ENCODE measurements at places on chromosomes 7 and 10. TPM values are rescaled to one million over a fixed set of nuclear protein-coding genes. Genes with fewer than 3 reads are reported as not detected.

SPDYE9 gene
- total RNA-seq: not detected

GPR146 gene
- total RNA-seq: 91.8 TPM

CYP51A1 gene
- 46.7 TPM for total RNA-seq

FAM25C gene
- not detected for total RNA-seq

MALRD1 gene
- 5.4 TPM for total RNA-seq

AKR1C8 gene
- total RNA-seq: not detected

SLK gene
- 74.7 TPM for total RNA-seq

PTF1A gene
- total RNA-seq: not detected

POLR2J2 gene
- total RNA-seq: 0.22 TPM

GSTK1 gene
- 168 TPM for total RNA-seq

C10orf53 gene
- not detected for total RNA-seq

VPS26A gene
- 39.9 TPM for total RNA-seq

SNX13 gene
- 77.6 TPM for total RNA-seq

SYT15B gene
- total RNA-seq: 7.5 TPM

ASIC3 gene
- 5.5 TPM for total RNA-seq

CRYGN gene
- 0.59 TPM for total RNA-seq

DNA sequence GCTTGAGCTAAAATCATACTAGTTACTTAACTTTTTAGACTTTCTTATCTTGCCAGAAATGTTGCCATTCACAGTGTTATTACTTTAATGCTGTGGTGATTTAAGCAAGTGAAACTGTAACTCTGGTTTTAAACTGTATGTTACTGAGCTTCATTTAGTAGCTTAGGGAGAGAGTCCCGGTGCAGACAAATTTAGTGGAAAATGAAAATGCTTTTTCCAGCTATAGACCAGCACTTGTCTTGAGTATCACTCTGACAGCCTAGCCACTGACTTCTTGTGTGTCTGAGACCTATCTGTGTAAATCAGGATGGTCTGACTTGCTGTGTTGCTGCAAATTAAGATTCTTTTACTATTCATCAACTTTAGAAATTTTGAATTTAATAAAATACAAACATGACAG lies 200.8 kb downstream of the CACNB2 start:
- DNase-seq: no peak

- DNase-seq: no peak
These were observed 223.1 kb downstream of the CUX1 start for GRCh38 chr7:102040569-102040968.

- DNase-seq: no peak
These were observed 63.9 kb upstream of the GSDME start for GRCh38 chr7:24821045-24821753.

GRCh38 chr7:2821842-2822507 lies 22.1 kb downstream of the GNA12 start:
- no peak for DNase-seq

- no peak for DNase-seq
These were observed 47.5 kb upstream of the DGKB start for GRCh38 chr7:14950013-14950412.

- DNase-seq: no peak
These were observed 168.2 kb downstream of the SND1 start for GRCh38 chr7:127819975-127820731.

GRCh38 chr7:108012499-108013430 lies 9.8 kb upstream of the LAMB1 start:
- no peak for DNase-seq

DNA sequence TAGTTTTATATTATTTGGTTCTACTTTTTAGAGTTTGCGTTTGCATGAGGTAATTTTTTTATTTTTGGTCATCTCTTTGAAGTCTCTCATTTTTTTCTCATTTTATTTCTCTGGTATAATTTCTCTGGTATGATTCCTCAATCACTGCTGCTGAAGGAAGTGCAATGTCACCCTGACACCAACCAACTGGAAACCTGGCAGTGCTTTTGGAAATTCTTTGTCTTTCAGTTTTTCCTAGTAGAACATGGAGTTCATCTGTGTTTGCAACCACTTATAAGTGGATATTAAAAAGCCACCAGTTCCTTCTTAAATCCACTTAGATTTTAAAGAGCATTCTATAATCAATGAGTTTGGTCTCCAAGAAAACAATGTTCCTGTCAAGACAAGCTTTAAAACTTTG lies 291.8 kb downstream of the PRKG1 start:
- DNase-seq: no peak

DNA sequence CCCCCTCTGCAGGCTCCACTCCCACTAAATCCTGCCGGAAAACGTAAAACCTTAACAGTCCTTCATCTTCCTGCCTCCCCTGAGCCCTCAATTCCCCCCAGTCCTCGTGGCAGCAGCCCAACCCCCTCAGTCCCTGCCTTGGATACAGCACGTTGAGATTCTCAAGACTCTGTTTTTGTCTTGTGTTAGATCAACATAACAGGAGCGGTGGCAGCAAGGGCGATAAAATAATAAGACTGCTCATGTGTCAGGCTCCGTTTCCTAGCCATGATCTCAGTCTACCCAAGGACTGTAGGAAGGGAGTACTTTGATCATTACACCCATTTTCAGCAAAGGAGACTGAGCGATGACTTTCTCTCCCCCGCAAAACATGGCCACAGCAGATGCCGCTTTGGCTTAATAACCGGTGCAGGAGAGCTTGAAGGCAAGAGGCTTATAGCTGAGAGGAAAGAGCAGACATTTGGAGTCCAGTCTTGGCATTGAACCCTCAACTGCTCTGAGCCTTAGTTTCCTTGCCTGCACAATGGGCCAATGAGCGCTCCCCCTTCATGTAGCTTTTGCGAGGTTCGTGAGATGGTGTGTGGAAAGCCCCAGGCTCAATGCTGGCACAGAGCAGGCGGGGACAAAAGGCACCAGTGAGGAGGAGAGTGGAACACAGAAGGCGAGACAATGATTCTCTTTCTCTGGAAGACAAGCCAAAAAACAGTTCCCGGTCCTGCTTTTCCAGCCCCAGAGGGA lies 42.1 kb upstream of the PCBD1 start:
- DNase-seq: no peak

- DNase-seq: no peak
These were observed 397.9 kb downstream of the TNS3 start for GRCh38 chr7:47183862-47184590.

DNA sequence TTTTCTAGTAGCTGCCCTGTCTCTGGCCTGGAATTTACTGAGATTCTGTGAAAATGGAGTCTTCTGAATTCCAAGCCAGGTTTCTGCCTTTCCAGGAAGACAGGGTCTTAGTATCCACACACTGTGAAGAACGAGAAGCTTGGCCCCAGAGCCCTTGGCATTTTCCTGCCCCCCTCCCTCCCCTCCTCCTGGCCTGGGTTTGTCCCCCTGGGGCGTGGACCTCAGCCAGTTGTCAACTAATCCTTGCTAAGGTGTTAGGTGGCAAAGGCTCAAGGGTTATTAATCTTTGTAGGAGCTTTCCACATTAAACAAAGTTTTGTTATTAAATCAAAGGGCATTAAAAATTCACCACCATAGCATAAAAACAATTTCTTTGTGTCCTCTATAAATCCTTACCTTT lies 329.5 kb downstream of the RNLS start:
- no peak for DNase-seq

GRCh38 chr10:122448600-122448999 lies 5.9 kb upstream of the ARMS2 start:
- DNase-seq: no peak

DNA sequence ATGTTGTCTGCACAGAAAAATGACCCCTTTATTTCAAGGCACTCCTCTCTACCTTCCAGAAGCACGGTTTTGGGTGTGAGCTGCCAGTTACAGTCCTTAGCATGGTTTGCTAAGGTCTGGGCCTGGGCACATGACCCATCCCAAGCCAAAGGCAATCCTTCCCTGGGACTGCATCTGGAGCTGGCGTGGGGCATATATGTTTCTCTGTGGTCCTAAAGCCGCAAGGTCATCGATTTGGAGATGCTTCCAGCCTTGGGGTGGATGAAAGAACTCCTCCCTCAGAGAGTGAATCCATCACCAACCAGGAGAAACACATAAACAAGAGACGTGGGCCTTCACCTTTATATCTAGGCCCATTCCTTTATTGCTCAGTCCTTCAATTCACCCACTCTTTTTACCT lies 50.1 kb upstream of the IGFBP3 start:
- no peak for DNase-seq

DNA sequence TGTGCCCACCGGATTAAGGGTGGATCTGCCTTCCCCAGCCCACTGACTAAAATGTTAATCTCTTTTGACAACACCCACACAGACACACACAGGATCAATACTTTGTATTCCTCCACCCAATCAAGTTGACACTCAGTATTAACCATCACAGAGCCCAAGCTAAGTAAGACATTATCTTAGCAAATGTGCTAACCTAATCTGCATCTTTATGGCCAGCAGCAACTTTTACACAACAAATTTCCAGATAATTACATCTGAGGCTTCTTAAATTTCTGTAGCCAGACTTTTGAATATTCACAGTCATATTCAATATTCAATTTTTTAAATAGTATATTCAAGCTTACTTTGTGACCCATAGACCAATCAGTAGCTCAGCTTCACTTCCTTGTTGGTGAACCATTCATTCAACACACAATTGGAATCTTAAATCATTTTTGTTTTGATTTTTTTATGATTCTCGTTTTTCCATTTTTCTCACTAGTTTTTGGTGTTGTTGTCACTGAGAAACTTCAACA lies 594.2 kb downstream of the IPMK start:
- DNase-seq: no peak

DNA sequence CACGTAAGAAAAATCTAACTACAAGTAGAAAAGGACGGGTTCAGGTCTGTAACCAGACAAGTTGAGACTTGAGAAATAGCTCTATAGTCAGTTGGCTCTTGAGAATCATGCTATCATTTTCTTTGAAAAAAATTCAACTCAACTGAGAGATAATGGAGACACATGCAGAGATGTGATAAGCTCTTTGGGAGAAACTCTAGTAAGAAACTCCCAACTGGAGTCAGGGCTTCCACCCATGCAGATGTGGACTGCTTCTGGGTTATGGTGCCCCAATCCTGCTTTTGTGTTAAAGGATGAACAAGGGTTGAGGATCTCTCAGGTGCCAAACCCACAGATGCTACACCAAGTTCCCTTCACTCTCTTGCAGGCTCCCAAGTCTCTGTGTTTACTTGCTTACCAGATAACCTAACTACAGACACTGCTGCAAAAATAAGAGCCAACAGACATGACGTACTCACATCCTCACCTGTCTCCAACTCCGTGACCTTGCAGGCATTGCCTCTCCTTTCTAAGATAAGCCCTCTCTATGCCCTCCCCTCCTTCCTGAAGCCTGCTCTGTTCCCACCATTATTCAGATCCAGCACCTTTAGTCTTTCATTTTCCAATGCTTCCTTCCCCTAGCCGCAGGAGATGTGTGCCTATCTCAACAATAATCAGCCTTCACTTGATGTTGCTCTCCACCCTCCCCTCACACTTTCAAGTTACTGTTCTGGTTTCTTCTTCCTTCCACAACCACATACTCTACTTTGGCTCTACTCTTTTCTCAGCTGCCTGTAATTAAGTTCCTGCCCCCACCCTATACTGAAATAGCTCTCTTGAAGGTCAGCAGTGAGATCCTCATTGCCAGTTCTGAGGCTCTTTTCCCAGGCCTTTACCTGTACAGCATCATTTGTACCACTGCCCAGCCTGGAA lies 130.0 kb downstream of the ICA1 start:
- DNase-seq: no peak

- no peak for DNase-seq
These were observed 1.9 kb downstream of the SAP25 start for GRCh38 chr7:100571829-100572116.

DNA sequence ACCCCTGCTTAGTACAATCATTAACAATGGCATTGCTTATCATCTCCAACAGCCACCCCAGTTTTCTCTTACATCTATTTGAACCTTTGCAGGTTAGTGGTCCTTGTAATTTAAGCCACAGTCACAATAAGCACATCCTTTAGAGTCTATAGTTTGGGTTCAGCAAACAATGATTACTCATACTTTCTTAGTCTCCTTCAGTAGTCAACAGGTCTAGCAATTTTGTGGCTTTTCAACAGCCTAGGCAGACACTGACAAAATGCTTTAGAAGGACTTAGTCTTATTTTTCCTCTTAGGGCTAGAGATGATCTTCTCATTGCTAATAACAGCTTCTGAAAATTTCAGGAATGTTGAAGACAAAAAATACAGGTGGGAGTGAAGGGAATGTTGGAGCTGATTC lies 32.3 kb upstream of the FAM204A start:
- DNase-seq: no peak

DNA sequence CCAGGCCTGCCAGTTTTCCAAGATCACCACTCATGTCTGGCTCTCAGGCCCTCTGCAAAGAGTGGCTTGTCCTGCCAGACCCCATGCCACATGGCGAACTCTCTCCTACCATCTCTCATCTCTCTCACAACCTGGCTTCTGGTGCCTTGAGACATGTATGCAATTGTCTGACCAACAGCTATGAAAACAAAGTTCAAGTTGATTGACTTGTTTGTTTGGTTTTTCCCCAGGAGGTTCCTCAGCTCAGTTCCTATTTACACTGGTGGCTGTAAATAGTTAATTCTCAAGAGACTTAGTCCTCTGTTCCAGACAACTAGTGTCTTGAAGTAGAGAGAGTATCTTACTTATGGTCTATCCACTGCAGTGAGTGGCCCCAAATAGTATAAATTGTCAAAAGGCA lies 131.8 kb downstream of the SNX10 start:
- no peak for DNase-seq

DNA sequence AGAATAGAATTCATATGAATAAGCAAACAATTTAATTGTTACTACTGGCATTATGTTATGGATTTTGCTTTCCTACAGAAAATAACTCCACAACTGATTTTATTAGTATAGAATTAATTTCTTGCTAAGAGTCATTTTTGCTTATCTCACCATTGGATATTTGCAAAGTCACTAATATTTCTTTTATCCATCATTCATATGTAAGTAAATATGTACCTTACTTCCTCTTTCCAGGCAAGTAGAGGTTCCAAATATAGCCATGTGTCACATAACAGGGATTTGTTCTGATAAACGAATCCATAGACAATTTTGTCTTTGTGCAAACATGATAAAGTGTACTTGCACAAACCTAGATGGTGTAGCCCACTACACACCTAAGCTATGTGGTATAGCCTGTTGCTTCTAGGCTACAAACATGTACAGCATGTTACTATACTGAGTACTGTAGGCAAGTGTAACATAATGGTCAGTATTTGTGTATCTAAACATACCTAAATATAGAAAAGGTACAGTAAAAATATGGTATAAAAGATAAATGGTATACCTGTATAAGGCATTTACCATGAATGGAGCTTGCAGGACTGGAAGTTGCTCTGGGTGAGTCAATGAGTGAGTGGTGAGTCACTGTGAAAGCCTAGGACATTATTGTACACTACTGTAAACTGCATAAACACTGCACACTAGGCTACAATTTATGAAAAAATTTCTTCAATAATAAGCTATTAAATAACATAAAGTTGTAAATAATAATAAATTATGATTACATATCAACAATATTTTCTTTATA lies 18.3 kb downstream of the KLLN start:
- no peak for DNase-seq

DNA sequence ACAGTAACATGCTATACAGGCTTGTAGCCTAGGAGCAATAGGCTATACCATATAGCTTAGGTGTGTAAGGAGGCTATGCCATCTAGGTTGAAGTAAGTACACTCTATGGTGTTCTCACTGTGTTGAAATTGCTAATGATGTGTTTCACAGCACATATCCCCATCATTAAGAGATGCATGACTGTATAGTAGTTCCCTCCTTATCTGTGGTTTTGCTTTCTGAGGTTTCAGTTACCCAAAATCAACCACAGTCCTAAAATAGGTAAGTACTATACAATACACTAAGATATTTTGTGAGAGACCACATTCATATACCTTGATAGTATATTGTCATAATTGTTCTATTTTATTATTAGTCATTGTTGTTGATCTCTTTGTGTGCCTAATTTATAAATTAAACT lies 12.7 kb downstream of the FZD1 start:
- DNase-seq: no peak

- no peak for DNase-seq
These were observed 58.0 kb downstream of the PDSS1 start for GRCh38 chr10:26755443-26755903.
